ENCODE measurements at places on chromosomes 2 and 18.

DNA sequence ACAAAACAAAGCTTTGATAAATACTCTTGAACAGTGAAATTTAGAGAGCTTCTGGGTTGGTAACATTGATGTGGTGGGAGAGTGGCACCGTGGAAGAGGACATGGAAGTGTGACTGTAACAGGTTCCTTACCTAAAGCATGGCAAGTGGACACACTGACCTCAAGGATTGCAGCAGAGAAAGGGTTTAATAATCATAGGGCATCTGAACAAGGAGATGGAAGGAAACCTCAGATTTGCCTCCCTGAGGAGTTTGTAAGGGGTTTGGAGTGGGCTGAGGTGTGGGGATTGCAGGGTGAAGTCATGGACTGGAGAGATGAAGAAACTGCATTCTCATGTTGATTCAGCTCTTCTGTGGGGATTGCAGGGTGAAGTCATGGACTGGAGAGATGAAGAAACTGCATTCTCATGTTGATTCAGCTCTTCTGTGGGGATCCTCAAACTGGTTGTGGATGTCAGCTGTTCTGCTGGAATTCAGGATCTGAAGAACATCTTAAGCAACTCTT lies 83.8 kb upstream of the TLK1 start:
- DNase-seq = no peak

DNA sequence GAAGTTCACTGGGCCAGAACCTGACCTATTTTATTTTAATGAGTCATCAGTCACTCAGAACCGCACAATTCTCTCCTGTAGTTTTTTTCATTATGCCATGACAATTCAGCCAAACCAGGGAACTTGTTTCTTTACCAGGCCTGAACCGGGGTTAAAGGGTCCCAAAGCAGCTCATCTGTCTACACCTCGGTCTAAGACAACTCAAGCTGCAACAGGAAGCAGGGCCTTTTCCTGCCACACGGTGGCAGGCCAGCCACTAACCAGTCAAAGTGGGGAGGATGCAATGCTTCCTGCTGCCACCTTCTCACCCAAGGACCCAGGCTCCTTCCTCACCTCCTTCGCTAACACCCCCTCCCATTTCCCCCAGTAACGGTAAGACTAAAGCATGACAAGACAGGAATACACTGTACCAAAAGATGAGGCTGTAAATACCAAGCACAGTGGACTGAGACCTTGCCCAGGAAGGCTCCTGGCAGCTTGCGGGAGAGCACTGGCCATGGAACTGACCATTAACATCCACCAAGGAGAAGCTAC lies 56.7 kb upstream of the ACKR3 start:
- DNase-seq = peak; percentile 76

GRCh38 chr2:212145121-212145520 lies 393.5 kb downstream of the ERBB4 start:
- DNase-seq = no peak

DNA sequence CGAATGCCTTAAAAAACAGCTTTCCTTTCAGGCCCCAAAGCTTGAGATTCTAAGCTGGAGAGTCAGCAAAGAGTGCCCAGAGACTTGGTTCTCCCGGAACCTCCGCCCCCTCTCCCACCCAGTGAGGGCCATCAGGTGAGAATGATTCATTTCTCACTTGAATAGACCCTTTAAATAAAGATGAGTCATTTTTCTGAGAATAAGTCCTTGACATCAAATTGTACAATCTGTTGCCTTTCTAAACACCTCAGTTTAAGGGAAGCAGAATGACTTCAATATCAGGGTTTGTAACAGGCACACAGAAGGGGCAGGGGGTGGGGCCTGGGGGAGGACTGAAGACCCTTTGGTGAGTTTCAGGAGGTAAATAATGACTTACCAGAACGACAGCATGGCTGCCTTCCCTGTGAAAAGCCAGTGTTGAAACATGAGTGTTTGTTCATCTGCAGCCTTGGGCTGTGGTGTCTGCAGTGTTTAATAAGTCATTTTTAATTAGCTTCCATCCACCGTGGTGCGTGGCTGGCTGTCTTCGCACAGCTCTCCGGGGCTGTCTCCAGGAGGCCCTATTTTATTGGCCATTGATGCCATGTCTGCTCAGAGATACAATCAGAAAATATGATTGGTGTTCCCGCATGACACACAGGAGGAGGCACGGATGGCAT lies 134.9 kb upstream of the ZNF236 start:
- DNase-seq = no peak

Measured in CD4-positive, alpha-beta T cell treated with Interleukin-4 for 1 hour (primary cell).